ENCODE measurements at places on chromosomes 4 and X. TPM values are rescaled to one million over a fixed set of nuclear protein-coding genes. Genes with fewer than 3 reads are reported as not detected.

Gene SOWAHB
- 0.06 TPM for total RNA-seq

Gene DMD
- 0.06 TPM for total RNA-seq

Gene MAML3
- total RNA-seq, result 0.65 TPM

Gene CSN1S1
- not detected for total RNA-seq

Gene FHDC1
- 0.04 TPM for total RNA-seq

Gene MSX1
- not detected for total RNA-seq

Gene DKK2
- total RNA-seq, result not detected

Gene ANKRD17
- 62.6 TPM for total RNA-seq

Gene UGT2B15
- total RNA-seq, result not detected

Gene SPRY1
- 82.0 TPM for total RNA-seq

Gene DGKK
- total RNA-seq, result not detected

Gene AFAP1
- total RNA-seq, result 18.7 TPM

Gene SOX3
- not detected for total RNA-seq

Gene ZNF827
- 29.8 TPM for total RNA-seq

Gene DCAF12L2
- not detected for total RNA-seq

Gene GAGE2A
- not detected for total RNA-seq

Gene REPS2
- not detected for total RNA-seq

Gene CXCL6
- total RNA-seq, result not detected

Gene HERC6
- 1.8 TPM for total RNA-seq
